Gastrocnemius medialis (tissue), 4 donors: ENCODE measurements at places on chromosomes 13 and 19. TPM values are rescaled to one million over a fixed set of nuclear protein-coding genes. Genes with fewer than 3 reads are reported as not detected.

Gene POSTN
- total RNA-seq: 22.1 TPM

Gene HMGB1
- 314 TPM for total RNA-seq

Gene KLK4
- total RNA-seq: not detected

Gene CD209
- 1.3 TPM for total RNA-seq

Gene RFPL4A
- total RNA-seq: not detected

Gene CD22
- total RNA-seq: 0.59 TPM

Gene SHISA7
- not detected for total RNA-seq

Gene C1QTNF9
- total RNA-seq: 2.1 TPM

Gene AKAP8L
- total RNA-seq: 88.5 TPM

Gene SH2D3A
- total RNA-seq: not detected

Gene ZNF709
- 0.56 TPM for total RNA-seq

Gene EID2B
- total RNA-seq: 1.0 TPM

Gene IFNL1
- not detected for total RNA-seq

Gene LRP3
- 18.3 TPM for total RNA-seq

Gene PRTN3
- total RNA-seq: not detected

Gene ZNF566
- total RNA-seq: 8.3 TPM

Gene KASH5
- total RNA-seq: not detected

Gene SAFB2
- total RNA-seq: 13.7 TPM

Gene CEACAM8
- total RNA-seq: not detected

Gene ZNF723
- not detected for total RNA-seq

Gene TPTE2
- total RNA-seq: not detected
